ENCODE measurements at places on chromosomes 3 and 15.

GRCh38 chr3:43583481-43583880 lies 38.3 kb downstream of the ANO10 start:
- DNase-seq: no peak

DNA sequence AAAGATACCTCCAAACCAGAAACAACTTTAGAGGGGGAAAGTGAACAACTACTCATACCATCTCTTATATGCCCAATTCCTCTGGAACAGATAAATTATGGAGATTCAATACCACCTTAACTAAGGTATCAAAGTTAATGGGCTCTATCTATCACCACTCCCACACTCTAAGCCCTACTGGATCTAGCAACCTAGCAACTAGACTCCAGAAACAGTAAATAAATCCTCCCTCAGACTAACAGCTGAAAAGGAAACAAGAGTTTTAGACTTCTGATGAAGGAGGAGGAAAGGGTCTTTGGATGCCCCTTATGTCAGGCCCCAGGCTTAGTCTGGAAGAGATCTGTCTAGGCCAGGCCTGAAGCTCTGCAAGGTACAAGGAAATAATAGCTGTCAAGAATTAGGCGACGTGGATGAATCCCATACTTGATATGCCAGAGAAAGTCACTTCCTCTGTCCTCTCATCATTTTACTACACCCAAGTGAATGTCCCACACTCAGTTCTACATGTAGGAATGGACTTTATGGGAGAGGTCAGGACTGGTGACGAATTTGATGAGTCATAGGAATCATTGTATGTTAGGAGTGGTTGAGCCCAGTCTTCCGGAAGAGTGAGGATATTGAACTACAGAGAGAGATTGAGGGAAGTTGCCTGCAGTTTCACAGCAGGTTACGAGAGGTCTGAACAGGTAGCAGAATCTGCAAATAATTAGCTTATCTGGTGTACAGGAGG lies 113.8 kb downstream of the AKAP13 start:
- no peak for DNase-seq

DNA sequence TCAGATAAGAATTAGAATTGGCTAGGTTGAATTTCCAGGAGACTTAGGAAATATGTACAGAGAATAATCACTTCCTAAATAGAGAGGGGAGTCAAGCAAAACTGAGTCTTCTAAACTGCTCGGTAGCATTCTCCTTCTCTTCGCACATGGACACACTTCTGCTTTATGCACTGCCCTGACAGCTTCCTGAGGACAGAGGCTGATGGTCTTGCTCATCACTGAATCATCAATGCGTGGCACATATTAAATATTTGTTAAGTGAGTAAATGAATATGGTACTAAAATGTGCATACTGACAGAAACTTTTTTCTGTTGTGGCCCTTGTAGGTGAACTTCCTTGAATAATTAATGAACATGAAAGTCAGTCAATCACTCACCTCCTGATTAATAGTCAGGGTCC lies 315.5 kb downstream of the FHIT start:
- no peak for DNase-seq

DNA sequence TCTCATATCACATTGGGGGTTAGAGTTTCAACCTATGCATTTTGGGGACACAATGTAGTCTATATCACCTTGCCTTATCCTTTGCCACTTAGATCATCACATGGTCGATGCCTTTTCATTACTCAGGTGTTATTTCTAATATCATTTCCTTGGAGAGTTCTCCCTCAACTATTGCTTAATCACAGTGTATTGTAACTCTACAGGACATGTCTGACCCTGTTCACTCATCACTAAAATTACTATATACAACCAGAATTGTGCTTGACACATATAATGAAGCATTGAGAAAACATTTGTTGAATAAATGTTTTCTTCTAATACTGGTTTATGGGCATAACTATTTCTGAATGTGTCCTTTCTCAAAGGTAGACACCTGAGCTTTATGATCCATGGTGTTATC lies 207.4 kb downstream of the EPHA6 start:
- DNase-seq: no peak

DNA sequence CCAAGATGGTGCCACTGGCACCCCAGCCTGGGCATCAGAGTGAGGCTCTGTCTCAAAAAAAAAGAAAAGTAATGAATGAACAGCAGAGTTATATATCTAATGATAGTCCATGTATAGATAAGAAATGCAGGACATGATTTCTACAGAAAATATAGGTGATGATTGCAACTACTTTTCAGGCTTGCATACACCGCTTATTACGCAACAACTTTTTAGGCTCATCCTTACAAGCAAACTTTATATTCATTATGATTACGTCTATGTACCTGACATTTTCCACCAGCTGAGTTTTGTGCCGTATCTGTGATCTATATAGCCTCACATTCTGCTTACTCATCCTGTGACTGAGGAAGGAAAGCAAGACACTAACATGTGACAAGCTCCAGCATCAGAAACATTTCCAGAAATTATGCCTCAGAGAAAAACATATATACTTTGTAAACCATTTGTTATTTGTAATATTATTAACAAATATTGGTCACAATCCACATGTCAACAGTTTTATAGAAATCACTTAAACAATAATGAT lies 906.3 kb downstream of the ZPLD1 start:
- DNase-seq: no peak

DNA sequence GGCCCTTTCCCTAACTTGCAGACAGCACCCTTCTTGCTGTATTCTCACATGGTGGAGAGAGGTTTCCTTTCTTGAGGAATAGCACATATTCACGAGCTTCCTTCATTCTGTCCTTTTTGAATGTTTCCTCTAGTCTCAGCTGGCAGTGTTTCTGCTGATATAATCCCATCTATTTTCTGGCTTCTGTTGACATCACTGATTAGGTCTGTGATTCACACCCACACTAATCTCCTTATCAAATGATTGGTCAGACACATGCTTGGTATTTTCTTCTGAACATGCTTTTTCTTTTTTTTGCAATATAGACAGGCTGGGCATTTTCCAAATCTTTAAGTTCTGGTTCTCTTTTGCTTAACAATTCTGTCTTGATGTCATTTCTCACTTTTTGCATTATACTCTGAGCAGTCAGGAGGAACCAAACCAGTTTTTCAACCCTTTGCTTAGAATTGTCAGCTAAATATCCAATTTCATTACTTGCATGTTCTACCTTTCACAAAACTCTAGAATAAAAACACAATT lies 65.4 kb downstream of the OXSM start:
- no peak for DNase-seq
